ENCODE measurements at places on chromosomes 13 and 19. TPM values are rescaled to one million over a fixed set of nuclear protein-coding genes. Genes with fewer than 3 reads are reported as not detected.

DNA sequence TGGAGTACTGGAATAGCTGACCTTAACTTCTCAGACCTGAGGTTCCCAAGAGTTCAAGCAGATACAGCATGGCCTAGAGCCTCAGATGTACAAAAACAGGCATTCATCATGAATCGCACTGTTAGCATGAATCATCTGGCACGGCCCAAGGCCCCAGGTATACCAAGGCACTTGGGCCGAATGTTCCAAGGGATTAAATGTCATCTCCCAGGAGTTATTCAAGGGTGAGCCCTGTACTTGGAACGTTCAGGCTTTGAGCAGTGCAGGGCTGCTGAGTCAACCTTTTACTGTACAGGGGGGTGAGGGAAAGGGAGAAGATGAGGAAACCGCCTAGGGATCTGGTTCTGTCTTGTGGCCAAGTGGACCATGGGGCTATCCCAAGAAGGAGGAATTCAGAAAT lies 6.3 kb downstream of the KLK3 start:
- no peak for DNase-seq

GRCh38 chr19:29667901-29668341 lies 2.7 kb downstream of the PLEKHF1 start:
- no peak for DNase-seq

DNA sequence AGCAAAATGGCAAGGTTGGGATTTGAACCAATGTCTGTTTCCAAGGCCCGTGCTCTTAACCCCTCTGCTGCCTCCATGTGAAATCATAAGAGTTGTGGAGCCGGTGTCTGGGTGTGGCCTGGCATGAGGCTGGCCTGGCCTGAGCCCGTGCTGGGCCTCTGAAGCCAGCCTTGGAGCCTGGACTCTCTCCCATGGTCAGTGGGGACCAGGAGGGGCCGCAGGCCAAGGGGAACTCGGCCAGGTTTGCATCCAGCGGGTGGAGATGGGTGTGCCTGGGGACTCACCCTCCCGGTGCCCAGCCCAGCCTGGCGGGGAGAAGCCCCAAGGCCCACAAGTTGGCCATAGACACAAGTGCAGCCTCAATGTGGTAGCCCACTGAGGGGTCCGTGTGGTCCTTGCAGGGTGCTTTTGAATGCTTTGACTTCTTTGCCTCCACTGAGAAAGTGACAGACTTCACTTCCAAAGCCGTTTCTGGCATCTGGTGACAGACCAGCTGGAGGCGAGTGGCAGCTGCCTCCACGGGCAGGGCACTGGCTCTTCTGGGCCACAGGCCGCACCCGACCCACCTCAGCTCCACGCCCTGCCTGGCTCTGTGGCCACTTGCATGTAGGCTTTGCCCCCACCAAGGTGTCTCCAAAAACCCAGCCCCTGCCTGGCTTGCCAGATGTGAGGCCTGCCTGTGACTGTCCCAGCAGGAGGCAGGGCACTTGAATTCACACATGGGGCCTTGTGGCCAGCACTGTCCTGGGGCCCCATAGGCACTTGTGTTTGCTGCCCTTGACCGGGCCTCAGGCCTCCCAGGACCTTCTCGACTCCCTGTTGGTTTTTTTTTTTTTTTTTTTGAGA lies 26.2 kb upstream of the NCCRP1 start:
- no peak for DNase-seq

DNA sequence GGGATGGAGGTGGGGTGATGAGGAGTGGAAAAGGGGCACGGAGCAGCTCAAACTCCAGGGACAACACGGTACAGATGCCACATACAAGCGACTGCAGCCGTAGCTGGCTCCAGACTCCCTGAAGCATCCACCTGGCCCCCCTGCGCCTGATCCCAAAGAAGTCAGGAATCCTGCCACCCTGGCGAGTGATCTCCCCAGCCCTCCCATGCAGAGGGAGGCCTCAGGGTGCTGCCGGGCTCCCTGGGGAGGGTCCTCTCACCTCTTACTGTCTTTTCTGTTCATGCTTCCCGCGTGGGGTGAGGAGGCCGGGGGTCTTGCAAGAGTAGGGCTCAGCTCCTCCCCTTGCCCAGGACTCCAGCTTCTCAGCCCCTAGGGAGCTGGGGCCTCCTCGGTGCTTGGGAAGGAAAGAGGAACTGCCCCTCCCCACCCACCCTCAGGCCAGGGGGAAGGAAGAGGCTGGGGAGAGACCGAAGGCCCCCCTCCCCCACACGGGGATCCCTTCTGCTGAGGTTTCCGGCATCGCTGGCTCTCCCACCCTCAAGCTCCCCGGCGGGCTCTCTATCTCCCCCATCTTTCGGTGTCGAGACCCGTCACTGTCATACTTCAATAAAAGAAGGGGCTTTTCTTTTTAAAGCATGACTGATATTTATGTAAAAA lies at the start of gene RASGRP4:
RASGRP4 (minus strand) TSS at position 410 of the 657 bp plus-strand sequence; CDS start at position 282, 128 bp downstream.
- DNase-seq, result no peak

GRCh38 chr13:101746513-101746912 lies 294.0 kb downstream of the ITGBL1 start:
- no peak for DNase-seq

GRCh38 chr13:106493533-106494220 lies 41.8 kb downstream of the EFNB2 start:
- DNase-seq, result no peak

INSR gene
- total RNA-seq, result 284 TPM

LONP1 gene
- 31.9 TPM for total RNA-seq

GFY gene
- total RNA-seq, result not detected
